ENCODE measurements at places on chromosomes 3 and 15. TPM values are rescaled to one million over a fixed set of nuclear protein-coding genes. Genes with fewer than 3 reads are reported as not detected.

DNA sequence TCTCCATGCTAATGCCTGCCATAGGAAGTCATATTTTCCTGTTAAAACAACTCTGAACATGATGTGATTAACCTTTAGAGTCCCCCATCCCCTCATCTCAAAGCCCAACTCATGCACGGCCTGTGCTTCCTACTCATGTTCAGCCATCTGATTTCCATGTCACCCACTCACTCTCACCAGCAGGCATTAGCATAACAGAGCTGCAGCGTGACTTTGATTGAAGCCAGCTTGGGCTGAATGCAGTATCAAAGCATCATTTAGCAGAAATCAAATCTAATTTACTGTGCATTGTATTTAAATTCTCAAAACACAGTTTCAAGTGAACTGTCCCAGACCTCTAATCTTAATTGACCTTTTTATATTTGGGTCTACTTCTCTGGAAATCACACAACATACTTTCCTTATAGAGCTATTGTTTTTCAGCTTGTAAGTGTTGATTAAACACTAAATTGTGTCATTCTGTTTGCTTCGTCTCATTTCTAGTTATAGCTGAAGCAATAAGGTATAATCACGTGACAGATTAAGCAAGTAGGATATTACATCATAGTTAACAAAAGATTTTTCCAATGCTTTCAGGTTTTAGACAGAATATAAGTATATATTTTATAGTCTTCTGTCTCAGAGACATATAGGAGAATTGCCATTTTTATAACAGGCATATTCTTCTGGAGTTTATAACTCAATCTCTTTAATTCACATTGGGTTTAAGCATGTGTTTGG, 501.5 kb downstream of the ROBO2 start:
- no peaks in the 10 kb centered on the region for H3K4me1 ChIP-seq
- H3K27me3 ChIP-seq, result no peaks in the 10 kb centered on the region
- no peak overlapping the region for H3K27ac ChIP-seq

- DNase-seq, result no peak
- H3K4me3 ChIP-seq, result no peak overlapping the region
- no peaks in the 10 kb centered on the region for H3K4me1 ChIP-seq
- no peaks in the 10 kb centered on the region for H3K27me3 ChIP-seq
- H3K27ac ChIP-seq, result no peak overlapping the region
- H3K36me3 ChIP-seq, result no peaks in the 10 kb centered on the region
These were observed 598.6 kb upstream of the TBL1XR1 start for GRCh38 chr3:177795859-177796258.

Gene ALS2CL
- total RNA-seq, result 47.6 TPM

GRCh38 chr3:72317491-72317890, 530.8 kb downstream of the SHQ1 start:
- no peak overlapping the region for H3K27ac ChIP-seq
- no peaks in the 10 kb centered on the region for H3K4me1 ChIP-seq
- H3K27me3 ChIP-seq, result no peaks in the 10 kb centered on the region
- no peak overlapping the region for H3K4me3 ChIP-seq
- no peak for DNase-seq

DNA sequence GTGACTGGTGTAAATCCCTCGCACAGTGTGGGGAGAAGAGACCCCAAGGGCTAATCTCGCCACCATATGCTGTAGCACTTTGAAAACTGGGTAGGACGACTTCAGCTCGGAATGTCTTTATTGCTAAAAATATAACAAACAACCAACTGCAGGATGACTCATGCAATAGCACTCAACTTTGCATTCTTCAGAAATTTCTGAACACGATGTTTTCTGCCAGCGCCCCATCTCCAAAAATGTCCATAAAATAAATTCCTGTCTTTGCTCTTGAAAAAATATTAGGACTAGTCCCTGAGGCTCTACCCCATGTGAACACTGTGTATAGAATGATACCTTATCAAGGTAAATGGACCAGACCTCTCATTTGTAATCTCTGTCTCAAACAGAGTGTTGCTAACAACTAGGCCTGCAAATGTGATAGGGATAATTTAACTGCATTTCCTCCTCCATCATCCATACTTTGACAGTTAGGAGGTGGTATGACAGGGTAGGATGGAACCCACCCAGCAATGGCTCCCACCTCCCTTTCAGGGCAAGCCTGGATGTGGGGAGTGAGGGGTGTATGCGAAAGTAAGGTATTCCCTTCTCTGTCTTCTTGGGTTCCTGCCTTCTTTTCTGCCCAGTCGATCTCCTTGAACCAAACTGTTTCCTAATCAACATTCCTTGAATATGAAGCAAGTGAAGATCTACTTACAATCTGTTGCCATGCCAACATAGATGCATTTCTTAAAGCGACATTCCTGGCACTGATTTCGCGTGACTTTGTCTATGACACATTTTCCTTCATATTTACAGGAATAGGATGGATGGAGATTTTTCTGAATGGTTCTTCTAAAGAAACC, 201.1 kb downstream of the NR1D2 start:
- no peaks in the 10 kb centered on the region for H3K36me3 ChIP-seq
- H3K27me3 ChIP-seq, result no peaks in the 10 kb centered on the region

GRCh38 chr15:77025941-77026411, 31.1 kb downstream of the PSTPIP1 start:
- H3K4me3 ChIP-seq, result no peak overlapping the region
- H3K36me3 ChIP-seq, result peaks cover 80% of the 10 kb centered on the region
- H3K27me3 ChIP-seq, result no peaks in the 10 kb centered on the region

DNA sequence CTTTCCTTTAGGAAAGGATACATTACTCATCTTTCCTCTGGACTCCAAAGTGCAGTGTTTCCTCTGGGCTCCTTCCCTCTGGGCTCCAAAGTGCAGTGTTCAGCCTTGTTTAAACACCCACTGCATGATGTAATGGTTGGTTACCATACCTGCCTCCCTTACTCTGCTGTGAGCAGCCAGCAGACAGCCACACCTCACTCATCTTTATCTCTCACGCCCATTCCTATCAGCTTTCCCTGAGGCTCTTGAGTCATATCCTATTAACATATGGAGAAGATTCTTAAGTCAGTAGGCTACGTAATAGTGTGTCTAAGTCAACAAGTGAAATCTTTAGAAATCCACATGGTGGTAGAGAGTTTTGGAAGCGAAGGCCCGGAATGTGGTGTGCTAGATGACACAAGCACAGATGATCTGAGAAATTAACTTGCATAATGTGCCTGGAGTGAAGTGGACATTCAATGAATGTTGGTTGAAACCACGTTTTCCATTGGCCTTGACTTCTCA, 97.2 kb upstream of the CTNNB1 start:
- no peaks in the 10 kb centered on the region for H3K4me1 ChIP-seq
- H3K27ac ChIP-seq, result no peak overlapping the region
- H3K4me3 ChIP-seq, result no peak overlapping the region
- H3K27me3 ChIP-seq, result no peaks in the 10 kb centered on the region
- no peaks in the 10 kb centered on the region for H3K36me3 ChIP-seq

Gene TERC
- 10.4 TPM for total RNA-seq

DNA sequence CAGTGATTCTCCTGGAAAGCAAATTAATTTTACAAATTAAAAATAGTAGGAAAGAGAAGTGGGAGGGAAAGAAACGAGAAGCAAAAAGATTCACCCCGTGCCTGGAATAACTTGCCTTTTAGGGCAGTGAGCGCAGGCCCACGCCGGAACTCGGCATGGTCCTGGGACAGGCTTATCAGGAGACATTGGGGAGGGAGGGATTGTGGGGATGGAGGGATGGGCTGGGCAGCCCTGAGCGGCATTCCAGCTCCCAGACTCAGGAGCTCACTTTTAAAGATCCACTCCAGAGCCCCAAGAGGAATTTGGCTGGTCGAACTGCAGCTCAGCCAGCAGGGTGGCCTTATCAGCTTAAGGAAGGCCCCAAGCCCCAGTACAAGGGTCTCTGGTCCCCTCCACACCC, 117.9 kb downstream of the ADCY5 start:
- H3K27ac ChIP-seq, result no peak overlapping the region
- H3K27me3 ChIP-seq, result no peaks in the 10 kb centered on the region
- no peak for DNase-seq
- no peak overlapping the region for H3K4me3 ChIP-seq

Gene TMEM44
- 1.1 TPM for total RNA-seq

Gene GPR156
- total RNA-seq, result 0.17 TPM

- H3K27me3 ChIP-seq, result no peaks in the 10 kb centered on the region
- peaks cover 11% of the 10 kb centered on the region for H3K4me1 ChIP-seq
- no peak for DNase-seq
- H3K27ac ChIP-seq, result no peak overlapping the region
These were observed 187.1 kb upstream of the LPP start for GRCh38 chr3:187966636-187967406.

- no peak for DNase-seq
- H3K27me3 ChIP-seq, result no peaks in the 10 kb centered on the region
- no peak overlapping the region for H3K27ac ChIP-seq
- no peaks in the 10 kb centered on the region for H3K4me1 ChIP-seq
These were observed 195.6 kb downstream of the CTNNB1 start for GRCh38 chr3:41394896-41395295.

- no peak for DNase-seq
- peaks cover 27% of the 10 kb centered on the region for H3K4me1 ChIP-seq
- H3K27ac ChIP-seq, result no peak overlapping the region
- H3K4me3 ChIP-seq, result no peak overlapping the region
These were observed 24.6 kb upstream of the NFKBIZ start for GRCh38 chr3:101824702-101825101.

DNA sequence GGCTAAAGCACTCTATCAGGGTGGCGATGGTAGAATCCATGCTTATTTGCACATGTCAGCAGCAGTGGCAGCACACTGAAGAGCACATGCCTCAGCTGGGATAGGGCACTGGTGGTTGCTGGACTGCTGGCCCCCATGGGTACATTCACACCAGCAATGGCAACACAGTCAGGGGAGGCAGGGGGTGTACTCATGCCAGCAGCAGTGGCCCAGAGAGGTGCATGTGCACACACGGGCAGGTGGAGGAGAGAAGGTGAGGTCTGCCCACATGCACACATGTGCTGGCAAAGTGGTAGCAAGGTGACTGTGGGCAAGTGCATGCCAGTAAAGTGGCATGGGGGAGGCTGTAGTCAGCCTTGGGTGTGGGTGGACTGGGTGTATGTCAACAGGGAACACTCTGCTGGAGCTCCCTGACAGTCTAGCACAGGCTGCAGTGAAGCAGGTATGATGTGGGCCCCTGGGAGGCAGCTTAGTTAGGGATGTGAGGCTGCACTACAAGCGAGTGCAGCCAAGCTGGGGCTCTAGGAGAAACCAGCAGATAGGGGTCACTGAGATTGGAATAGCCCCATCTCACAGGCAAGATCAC, 53.9 kb upstream of the NPAP1 start:
- no peaks in the 10 kb centered on the region for H3K27me3 ChIP-seq
- H3K27ac ChIP-seq, result no peak overlapping the region
- H3K4me3 ChIP-seq, result no peak overlapping the region
- no peaks in the 10 kb centered on the region for H3K36me3 ChIP-seq

DNA sequence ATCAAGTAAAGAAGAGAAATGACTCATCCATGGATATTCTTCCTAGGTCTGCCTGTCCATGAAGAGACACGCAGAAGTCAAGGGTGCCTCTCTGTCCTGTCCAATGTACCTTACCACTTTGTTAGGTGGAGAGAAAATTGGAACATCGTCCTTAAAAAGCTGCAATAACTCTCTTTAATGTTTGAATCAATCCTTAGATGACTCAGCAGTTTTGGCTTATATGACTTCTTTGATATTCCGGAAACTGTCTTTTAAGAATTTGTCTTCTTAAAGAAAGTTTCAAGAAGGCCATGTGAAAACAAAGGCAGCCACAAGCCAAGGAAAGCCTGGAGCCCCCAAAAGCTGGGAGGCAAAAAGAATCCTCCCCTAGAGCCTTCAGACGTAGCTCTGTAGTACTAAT, 49.2 kb downstream of the MRPL3 start:
- no peak overlapping the region for H3K4me3 ChIP-seq
- no peaks in the 10 kb centered on the region for H3K4me1 ChIP-seq
- H3K27ac ChIP-seq, result no peak overlapping the region
- H3K36me3 ChIP-seq, result no peaks in the 10 kb centered on the region
- no peak for DNase-seq

DNA sequence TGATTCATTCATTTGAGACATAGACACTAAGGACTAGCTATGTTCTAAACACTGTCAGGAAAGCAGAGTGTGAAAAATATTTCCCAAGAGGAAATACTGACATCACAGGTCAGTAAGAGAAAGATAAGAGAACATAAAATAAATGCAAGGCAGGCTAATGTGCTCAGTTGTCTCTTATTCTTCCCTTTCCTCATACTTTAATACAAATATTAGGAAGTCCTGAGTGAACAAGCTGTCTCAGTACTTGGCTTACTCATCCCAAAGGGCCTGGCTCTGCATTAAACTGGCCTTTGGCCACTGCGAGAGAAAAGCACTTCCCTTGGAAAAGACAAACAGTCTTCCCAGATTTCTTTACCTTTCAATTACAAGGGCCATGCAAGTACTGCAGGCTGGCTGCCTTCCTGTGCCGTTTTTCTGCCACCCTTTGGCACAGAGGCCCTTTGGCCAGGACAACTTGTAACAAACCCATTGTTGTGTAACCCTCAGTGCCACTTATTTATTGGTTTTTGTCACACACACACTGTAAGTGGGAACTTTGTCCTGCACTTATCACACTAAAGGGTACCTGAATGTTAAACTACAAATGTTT, 31.7 kb downstream of the EDC3 start:
- no peak for DNase-seq
- H3K27me3 ChIP-seq, result no peaks in the 10 kb centered on the region
- no peak overlapping the region for H3K27ac ChIP-seq
- no peaks in the 10 kb centered on the region for H3K4me1 ChIP-seq
- peaks cover 20% of the 10 kb centered on the region for H3K36me3 ChIP-seq
- H3K4me3 ChIP-seq, result no peak overlapping the region

Gene GOLGA8R
- total RNA-seq, result 1.8 TPM

DNA sequence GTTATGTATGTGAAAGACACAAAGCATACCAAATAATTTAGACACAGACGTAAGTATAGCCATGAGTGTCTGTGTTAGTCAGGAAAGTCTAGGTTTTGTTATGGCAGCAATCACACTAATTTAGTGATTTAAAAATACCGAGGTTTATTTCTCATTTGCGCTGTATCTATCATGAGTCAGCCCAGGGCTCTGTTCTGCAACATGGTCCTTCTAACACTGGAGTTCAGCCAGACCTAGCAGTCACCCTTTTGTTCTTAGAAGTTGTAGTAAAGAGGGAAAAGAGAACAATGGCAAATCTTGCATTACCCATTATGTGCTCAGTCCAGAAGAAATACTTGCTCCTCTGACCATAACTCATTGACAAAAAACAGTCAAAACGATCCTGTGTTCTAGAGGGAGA, 311.5 kb downstream of the NLGN1 start:
- no peak for DNase-seq
- no peaks in the 10 kb centered on the region for H3K27me3 ChIP-seq
- no peak overlapping the region for H3K27ac ChIP-seq

- H3K27ac ChIP-seq, result no peak overlapping the region
- no peaks in the 10 kb centered on the region for H3K27me3 ChIP-seq
- H3K36me3 ChIP-seq, result no peaks in the 10 kb centered on the region
- H3K4me3 ChIP-seq, result no peak overlapping the region
These were observed 29.4 kb downstream of the POLR2M start for GRCh38 chr15:57735891-57736290.

Gene DNAH12
- 0.19 TPM for total RNA-seq

GRCh38 chr3:172635588-172635987, 75.3 kb downstream of the NCEH1 start:
- H3K36me3 ChIP-seq, result peaks cover 5% of the 10 kb centered on the region
- H3K27ac ChIP-seq, result no peak overlapping the region

Gene AADACL2
- total RNA-seq, result not detected

Gene CDHR4
- not detected for total RNA-seq
